Heart right ventricle (tissue), 16 donors: ENCODE measurements at places on chromosomes 16 and 17. TPM values are rescaled to one million over a fixed set of nuclear protein-coding genes. Genes with fewer than 3 reads are reported as not detected.

The HSD3B7 gene
- total RNA-seq: 8.9 TPM

The BCL7C gene
- total RNA-seq: 24.3 TPM

The MYL4 gene
- 46.9 TPM for total RNA-seq

DNA sequence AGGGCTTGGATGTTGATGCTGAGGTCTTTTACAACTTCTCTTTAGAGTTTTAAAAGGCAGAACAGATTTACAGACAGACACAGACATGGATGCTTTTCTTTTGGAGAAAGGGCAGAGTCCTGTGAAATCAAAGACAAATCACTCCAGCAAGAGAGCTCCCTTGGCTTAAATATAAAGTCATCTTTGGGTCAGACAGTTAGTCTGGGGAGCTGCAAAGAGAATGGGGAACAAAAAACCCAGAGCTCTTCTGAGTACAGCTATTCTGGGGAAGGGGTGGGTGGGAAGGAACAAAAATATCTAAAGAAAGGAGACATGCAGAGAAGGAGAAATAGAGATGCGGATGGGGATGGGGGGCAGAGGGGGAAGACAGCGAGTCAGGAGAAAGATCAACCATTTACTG is 266.6 kb downstream of the XYLT1 start:
- no peak for DNase-seq

- DNase-seq: no peak
Measured at GRCh38 chr17:59234631-59235030, 14.3 kb downstream of the GDPD1 start.

DNA sequence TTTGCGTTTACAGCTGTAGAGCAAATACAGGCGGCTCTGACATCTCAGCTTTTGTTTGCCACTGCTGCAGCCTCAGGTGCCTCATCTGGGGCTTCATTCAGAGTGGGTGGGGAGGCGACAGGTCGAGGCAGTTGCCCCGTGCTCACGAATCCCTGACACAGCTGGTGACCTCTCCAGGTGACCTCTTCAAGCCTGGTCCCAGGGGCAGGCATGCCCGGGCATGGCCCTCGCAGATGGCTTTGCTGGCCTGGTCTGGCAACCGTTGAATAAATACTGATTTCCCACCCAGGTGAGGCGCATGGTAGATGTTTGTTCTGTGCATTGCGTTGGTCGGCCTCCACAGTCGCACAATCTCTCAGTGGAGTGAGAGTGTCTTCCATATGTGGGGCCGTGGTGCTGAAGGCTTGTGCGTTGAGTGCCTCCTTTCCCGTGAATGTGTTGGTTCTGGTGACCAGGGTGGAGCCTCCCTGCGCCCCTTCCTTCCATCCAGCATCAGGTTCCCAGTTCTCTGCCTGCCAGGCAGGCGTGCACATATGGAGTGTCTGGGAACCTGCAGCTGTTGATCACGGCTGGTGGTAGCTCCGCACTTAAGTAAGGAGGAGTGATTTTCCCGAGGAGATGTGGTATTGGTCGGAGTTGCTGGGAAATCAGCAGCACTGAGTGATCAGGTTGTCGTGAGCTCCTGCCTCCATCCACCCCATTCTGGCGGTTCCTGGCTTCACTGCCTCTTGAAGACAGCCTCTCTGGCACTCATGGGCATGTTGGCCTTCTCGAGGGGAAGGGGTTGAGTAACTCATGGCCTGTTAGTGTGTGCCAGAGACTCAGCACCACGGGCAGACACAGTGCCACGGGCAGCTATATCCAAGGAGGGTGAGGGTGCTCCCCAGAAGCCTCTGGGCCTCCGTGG is 149.7 kb downstream of the RPTOR start:
- DNase-seq: no peak

DNA sequence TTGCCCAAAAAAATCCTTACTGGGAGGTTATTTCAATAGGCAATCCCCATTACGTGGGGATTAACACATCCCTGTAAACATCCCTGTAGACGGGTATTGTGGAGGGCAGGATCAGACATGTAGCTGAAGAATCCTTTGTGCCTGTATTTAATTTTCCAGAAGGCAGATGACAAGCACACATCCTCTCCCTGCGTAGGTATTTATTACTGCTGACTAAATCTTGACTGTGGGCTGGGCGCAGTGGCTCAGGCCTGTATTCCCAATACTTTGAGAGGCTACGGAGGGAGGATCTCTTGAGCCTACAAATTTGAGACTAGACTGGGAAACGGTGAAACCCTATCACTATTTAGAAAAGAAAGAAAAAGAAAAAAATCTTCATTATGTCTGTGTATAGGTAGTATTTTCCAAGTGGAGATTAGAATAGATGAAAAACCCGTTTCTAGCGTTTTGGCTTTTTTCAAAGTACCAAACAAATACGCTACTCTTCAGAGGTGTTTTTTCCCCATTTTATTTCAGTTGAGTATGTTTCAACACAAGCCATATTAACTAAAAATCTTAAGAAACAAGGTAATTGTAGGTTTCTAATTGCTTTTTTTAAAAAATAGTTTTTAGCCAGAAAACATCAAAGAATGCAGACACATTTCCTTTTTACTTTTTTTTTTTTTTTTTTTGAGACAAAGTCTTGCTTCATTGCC is 1.5 kb upstream of the MARF1 start:
- no peak for DNase-seq

GRCh38 chr17:4487820-4488716 is 10.6 kb upstream of the SPNS2 start:
- DNase-seq: no peak

DNA sequence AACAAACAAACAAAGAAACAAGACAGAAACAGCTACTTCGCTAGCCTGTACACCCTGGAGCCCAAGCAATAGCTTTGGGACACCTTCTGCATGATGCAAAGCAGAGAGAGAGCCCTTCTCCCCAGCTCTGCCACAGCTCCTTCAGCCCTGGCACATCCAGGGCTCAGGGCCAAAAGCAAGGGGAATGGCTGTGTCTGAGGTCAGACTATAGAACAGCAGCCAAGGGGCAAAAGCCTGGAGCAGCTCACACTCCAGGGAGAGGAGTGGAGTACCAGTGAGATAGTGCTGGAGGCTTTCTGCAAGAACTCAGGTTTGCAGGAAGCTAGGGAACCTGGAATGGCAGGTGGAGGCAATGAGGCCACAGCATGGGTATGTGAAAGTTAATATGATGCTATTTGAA is 11.6 kb upstream of the SEPHS2 start:
- peak; percentile 31 for DNase-seq

DNA sequence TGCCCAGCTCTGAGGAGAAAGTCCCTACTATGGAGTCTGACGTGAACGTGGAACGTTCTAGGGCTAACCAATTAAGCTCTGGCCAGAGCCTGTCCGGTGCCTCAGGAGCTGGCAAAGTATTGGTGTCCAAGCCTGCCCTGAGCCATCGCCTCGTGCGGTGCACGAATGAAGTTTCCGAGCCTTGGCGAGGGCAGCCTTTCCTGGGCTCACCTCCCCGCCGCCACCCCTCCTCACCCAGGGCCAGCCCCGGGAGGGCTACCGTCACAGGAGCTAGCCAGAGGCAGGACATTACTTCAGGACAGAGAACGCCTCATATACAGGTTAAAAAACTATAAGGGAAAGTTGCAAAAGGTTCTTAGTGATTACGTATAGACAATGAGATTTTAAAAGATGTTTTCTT is 23.6 kb upstream of the TRAP1 start:
- no peak for DNase-seq

DNA sequence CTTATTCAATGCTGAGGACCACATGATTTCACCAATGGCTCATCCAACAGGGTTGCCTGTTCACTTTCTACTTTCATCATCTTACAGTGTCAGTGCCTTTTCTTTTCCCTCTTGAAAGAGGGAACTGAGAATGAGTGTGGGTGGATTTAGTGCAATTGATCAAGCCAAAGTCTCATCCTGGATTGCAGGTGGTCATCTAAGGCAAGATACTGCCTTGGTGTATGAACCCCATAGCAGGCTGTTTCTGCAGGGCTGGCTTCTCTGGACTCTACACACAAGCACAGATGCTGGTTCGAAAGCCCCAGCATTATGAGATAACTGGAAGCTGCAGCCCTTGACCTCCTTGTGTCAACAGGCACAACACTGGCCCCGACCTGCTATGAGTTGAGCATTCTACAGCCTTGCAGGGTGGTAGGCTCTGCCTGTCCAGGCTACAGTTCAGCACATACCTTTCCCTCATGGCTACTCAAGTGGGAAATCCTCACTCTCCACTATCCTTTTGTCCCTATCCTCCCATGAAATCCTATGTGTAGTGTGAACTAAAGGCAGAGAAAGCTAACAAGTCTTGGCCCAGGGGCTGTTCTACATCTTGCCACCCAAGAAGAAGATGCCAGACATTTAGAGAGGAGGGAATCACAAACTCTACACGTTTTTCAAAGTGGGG is 358.7 kb downstream of the SLC39A11 start:
- DNase-seq: no peak

GRCh38 chr17:48577330-48577945 is 712 bp downstream of the HOXB4 start:
- no peak for DNase-seq

GRCh38 chr16:801584-802363 is 1.2 kb upstream of the GNG13 start:
- no peak for DNase-seq

- peak; percentile 51 for DNase-seq
Measured at GRCh38 chr16:1929105-1929504, 10.9 kb upstream of the HS3ST6 start.

DNA sequence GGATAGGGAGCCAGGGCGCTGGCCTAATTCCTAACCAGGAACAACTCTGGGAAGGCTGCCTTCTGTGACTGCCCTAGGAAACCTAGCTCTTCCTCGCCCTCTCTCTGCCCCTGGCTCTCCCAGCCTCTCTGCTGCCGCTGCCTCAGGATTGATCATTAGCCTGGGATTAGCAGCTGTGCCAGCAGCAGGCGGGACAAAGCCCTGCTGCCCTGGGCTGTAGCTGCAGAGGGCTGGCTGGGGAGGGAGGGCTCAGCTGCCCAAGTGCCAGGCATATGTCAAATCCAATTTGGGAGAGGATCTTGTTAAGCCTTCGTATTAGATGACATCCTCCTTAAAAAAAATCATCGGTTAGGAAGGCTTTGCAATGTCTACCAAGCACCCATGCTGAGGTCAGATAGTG is 144.8 kb upstream of the CCL2 start:
- DNase-seq: no peak

- DNase-seq: no peak
Measured at GRCh38 chr17:67322042-67322787, 44.2 kb downstream of the PSMD12 start.

GRCh38 chr16:4580250-4580649 is 24.1 kb downstream of the C16orf96 start:
- no peak for DNase-seq

GRCh38 chr16:9521749-9522370 is 430.4 kb downstream of the HAPSTR1 start:
- DNase-seq: no peak

- DNase-seq: no peak
Measured at GRCh38 chr16:27920391-27920891, 143.1 kb downstream of the GSG1L start.

GRCh38 chr16:337975-338575 is 14.4 kb downstream of the AXIN1 start:
- DNase-seq: no peak

GRCh38 chr16:74699666-74700065 is 996 bp downstream of the MLKL start:
- no peak for DNase-seq
